Stimulated activated CD4-positive, alpha-beta T cell treated with anti-CD3 and anti-CD28 coated beads, Interleukin-1b, Interleukin-23, amount 100 ng/mL, for 1 hour (primary cell): ENCODE measurements at places on chromosomes 4 and X.

DNA sequence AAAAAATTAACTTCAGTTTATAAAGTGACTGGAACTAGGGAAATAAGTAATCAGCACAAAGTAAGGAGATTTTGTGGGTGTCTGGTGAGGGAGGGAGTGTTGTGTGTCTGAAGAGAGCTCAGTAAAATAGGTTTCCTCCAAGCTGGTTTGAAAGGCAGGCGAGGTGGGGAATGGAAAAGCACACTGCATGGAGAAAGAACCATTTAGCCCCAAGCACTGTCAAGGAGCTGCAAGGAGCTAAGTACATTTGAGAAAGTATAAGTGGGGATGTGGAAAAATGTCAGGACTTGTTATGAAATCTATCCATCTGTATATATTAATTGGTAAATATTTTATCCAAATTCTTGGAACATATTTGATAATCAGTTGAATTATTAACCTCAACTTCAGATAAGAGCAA, 956 bp downstream of the C4orf51 start:
- no peak for DNase-seq

- DNase-seq = no peak
These were observed 219.5 kb downstream of the SPCS3 start for GRCh38 chr4:176539091-176539784.

GRCh38 chr4:188107931-188108843, 1.2 kb downstream of the TRIML2 start:
- no peak for DNase-seq

DNA sequence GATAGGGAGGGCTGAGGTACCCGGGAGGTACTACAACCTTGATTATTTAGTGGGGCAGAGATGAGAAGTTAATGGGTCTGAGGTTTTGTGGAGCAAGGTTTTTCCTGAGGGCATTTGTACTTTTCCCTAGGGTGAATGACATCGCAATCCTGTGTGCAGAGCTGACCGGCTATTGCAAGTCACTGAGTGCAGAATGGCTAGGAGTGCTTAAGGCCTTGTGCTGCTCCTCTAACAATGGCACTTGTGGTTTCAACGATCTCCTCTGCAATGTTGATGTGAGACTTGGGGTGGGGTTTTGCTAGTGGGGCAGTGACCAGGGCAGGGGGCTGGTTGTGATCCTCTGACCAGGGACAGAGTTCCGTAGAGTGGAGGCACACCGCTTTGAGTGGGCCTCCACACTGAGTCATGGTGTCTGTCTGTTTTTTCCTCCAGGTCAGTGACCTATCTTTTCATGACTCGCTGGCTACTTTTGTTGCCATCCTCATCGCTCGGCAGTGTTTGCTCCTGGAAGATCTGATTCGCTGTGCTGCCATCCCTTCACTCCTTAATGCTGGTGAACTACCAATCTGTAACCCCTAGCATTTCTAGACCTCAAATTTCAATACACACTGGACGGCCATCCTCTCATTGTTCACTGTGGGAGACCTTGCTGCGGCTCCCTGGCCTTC, 9.9 kb downstream of the MED12 start:
- no peak for DNase-seq

DNA sequence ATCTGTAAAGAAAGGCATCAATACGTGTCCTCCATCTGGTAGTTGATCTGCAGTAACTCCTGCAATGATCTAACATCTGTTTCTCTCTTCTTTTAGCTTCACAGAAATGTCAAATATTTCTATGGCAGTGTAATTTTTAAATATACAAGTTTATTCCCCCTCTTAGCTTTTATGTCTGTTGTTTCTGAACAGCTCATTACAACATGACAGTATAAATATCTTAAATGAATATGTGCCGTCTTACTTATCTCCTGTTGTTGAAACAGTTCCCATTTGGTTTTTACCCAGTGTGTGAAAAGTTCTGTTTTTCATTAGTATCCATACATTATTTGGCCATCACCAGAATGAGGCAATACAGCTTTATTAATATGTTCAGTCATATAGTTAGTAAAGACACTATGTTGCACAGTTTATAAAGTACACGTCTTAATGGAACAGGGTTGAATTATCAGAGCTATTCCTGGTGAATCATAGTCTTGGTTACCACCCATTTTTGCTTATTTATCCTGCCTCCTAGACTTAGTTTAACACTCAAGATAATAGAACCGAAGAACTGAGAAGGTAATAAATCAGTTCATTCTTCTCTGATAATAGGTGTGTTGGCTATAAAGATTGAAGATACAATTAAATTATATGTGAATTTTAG, 321.6 kb downstream of the TENM3 start:
- DNase-seq = no peak

DNA sequence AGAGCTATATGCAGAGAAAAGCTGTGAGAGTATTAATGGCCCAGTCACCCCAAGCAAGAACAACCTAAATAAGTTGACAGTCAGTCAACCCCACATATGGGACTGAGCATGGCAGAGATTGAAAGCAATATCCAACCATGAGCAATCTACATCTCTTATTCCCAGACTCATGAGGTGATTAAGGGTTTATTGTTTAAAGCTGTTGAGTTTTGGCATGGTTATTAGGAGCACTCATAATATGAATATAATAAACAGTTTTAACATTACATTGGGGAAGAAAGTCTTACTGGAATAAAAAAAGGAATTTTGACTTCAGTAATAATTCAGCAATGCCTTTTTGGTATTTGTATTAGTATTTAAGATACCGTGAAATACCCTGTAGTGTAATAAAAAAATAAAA, 1627.4 kb downstream of the STIM2 start:
- no peak for DNase-seq

GRCh38 chrX:142095651-142096245, 109.3 kb downstream of the MAGEC2 start:
- DNase-seq = no peak

DNA sequence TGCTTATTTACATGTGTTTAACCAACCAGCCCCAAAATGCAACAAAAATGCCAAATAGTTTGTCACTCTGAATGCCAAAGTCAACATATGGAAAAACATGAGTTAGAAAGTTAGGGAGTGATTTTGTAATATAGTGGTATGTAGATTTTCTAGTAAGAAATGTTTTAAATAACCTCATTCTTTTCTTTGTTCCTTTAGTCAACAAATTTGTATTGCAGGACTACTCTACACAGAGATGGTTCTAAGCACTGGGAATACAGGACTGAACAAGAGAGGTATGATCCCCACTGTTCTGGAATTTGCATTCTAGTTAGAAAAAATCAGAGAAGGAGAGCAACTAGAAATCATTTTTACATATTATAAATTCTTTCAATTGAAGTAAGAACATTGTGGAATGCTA, 218.8 kb upstream of the ANXA10 start:
- DNase-seq = no peak

DNA sequence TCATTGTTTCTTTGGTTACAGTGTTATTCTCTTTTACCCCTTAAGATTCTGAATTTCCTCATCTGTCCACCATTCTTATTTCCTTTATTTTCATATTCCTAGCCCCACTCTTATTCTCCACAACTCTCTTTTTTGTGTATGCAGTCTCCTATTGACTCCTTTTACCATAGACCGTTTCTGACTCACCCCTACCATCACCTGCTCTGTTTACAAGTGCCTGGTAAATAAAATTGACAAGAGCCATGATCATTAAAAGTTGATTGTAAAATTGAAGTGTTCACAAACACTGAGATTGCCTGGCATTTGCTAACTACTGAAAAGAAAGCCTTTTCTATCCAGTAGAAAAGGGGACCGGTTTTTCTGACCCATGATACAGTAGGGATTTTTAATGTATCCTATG, 54.4 kb downstream of the MRPL1 start:
- no peak for DNase-seq

GRCh38 chrX:141669689-141670088, 28.9 kb downstream of the SPANXD start:
- DNase-seq = no peak

DNA sequence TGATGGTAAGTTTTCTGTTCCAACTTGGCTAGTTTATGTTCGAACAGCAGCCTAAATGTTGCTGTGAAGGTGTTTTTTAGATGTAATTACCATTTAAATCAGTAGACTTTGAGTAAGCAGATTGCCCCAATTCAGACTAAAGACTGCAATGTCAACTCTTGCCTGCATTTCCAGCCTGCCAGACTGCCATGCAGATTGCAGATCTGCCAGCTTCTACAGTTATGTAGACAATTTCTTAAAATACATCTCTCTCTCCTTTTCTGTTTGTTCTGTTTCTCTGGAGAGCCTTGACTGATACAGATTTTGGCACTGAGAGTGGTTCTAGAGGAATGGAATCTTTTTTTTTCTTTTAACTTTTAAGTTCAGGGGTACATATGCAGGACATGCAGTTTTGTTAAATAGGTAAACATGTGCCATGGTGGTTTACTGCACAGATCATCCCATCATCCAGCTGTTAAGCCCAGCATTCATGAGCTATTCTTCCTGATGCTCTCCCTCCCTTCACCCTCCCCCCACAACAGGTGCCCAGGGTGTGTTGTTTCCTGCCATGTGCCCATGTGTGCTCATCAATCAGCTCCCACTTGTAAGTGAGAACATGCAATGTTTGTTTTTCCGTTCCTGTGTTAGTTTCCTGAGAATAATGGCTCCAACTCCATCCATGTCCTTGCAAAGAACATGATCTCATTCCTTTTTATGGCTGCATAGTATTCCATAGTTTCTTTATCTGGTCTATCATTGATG, 227.8 kb downstream of the CPE start:
- no peak for DNase-seq

GRCh38 chr4:60531776-60532379, 668.2 kb upstream of the ADGRL3 start:
- no peak for DNase-seq
